ENCODE measurements at places on chromosomes 12 and 14.

DNA sequence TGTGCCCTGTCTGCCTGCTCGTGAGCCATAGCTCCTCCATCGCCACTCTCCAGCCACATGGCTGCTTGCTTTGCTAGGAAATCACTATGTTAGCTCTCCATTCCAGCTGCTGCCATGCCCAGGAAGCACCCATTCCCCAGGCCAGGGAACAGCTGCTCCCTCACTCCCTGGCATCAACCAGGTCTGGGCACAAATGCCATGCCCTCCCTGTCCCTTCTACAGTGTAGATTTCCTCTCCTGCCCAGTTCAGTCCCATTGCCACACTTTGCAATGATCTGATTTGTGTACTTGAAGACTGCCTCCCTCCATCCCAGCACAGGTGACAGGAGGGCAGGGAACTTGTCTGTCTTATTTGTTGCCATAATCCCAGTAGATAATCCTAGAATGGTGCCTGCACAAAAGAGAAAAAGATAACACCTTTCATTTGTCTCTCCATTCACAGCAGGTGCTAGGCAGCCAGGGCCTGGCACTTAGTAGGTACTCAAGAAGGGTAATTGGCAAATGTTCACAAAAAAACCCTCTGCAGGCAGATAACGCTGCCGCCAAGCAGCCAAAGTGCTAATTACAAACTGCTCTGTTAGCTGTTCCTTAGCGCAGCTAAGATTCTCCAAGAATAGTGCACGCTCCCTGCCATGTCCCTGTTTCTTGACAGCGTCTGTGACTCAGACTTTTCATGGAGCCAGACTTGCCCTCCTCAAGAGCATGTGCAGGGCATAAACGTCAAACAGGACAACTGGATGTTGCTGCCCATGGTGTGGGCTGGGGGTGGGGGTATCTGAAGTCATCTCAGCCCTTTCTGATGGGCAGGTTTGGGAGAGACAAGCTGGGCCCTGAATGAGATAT, 69.1 kb downstream of the ARL6IP4 start:
- DNase-seq = no peak

DNA sequence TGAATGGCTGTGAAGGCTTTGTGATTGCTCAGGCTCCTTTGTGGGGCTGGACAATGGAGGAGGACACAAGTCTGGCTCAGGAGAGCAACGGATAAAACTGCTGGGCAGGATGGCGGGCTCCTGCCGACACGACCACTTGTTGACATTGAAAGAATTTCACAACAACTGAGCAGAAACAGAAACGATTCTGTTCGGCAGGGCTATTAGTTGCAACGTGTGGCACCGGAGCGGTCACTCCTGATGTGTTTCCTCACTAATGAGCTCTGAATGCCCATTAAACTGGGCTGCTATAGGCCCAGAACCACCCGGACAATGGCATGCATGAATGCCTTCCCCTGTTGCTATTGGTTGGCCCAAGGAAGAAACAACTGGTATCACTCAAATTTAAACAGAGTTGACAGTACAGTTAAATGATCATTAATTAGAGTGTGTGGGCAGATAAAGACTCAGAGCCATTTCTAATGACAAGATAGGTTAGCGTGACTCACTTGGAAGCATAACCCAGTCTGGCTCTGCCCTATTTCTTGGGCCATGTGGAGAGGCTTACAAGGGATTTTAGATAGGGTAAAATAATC, 142.9 kb downstream of the ASCL1 start:
- no peak for DNase-seq

DNA sequence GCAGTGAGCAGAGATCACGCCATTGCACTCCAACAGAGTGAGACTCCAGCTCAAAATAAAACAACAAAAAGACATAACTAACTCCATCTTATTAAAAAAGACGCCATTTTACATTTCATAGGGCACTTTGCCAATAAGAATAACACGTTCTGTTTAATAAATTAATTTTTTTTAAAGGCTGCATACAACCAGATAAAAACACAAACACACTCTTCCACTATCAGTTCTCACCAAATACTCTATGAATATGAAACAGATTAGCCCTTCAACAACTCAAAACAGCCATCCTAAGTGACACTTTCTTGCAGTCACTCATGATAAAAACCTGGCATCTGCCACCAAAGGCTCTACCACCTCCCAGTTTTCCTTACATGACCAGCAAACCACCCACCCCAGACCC, 16.1 kb downstream of the AICDA start:
- no peak for DNase-seq

DNA sequence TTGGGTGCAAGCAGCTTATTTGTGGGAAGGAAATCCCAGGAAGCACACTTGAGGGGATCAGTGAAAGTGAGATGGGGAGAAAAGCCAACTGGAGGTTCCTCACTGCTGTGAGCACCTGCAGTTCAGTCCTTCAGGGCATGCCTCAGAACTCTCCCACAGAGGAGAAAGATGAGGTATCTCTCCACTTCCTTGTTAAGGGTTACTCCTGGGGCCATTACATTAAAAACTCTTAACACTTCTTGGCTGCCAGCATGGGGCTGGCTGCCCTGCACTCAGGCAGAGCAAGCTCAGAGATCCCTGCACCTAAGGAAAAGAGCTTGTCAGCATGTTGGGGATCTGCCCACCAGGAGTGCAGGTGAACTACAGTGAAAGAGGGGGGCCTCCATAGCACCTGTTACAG, 28.8 kb downstream of the FERMT2 start:
- DNase-seq = no peak

GRCh38 chr14:70069186-70069585, 119.6 kb downstream of the SLC8A3 start:
- no peak for DNase-seq

DNA sequence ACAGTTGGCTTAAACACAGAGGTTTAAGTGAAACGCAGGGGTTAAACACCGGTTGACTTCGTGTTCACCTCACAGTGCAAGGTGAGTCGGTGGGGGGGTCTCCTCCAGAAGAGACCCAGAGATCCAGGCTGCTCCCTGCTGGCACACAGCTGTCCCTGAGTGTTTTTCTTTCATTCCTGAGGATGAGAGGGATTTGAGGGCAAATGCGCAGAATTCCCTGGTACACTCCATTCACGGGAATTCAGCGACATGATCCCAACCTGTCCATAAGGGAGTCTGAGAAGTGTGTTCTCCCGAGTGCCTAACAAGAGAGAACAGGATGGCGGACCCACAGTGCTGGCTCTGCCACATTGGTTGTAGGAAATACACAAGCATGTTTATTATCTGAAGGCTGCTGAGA, 107.2 kb upstream of the ESRRB start:
- DNase-seq = no peak

GRCh38 chr12:87329076-87329863, 699.9 kb downstream of the C12orf50 start:
- no peak for DNase-seq

GRCh38 chr12:15629108-15629507, 160.1 kb downstream of the EPS8 start:
- peak; percentile 85 for DNase-seq

- peak; percentile 90 for DNase-seq
Observed at GRCh38 chr12:46627686-46628085, 198.1 kb downstream of the SLC38A4 start.

DNA sequence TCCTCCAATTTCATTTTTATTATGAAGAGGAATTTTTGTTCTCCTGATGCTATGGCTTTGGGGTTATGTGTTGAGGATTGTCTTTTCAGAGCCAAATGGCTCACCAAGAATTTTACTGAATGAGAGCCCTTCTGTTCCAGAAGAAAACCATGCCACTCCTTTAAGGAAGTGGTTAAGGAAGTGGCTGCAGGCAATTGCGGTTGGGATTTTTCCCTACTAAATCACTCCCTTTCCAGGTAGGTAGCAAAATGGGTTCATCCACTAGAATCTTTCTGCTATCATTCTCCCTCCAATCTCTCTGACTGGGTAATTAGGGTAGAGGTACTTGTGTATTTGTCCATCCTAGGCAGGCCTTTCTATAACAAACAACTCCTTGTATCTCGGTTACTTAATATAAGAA, 163.1 kb downstream of the TTC8 start:
- peak; percentile 32 for DNase-seq

- DNase-seq = peak; percentile 66
Observed at GRCh38 chr12:3135522-3136461, 58.6 kb downstream of the TSPAN9 start.

- DNase-seq = no peak
Observed at GRCh38 chr12:904010-904414, 45.5 kb downstream of the RAD52 start.

DNA sequence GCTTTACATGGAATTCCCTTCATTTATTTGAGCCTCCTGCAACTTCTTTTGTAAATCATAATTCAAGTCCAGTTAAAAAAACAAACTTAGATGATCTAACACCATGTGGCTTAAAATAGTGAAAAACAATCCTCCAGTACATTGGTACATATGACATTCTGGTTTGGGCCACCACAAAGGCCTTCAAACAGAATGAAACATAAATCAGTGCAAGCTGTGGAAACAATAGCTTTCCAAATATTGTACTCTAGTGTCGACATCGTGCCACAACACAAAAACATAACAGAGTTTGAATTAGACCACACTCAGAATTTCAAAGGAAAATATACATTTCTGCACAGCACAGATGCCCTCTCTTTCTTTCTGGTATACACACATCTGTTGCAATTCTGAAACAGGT, 751.3 kb downstream of the SLC6A15 start:
- DNase-seq = no peak

- no peak for DNase-seq
Observed at GRCh38 chr14:52339262-52339661, 25.1 kb downstream of the PTGER2 start.

GRCh38 chr12:13539051-13539450, 342.5 kb downstream of the EMP1 start:
- DNase-seq = no peak

GRCh38 chr14:23365036-23365731, at the start of gene EFS:
Gene EFS (minus strand): TSS chr14:23365172. CDS start chr14:23365025, 147 bp downstream.
- DNase-seq = no peak

- no peak for DNase-seq
Observed at GRCh38 chr12:52312086-52312485, 9.1 kb downstream of the KRT83 start.

GRCh38 chr14:106055289-106055688, 528.9 kb downstream of the TMEM121 start:
- no peak for DNase-seq

DNA sequence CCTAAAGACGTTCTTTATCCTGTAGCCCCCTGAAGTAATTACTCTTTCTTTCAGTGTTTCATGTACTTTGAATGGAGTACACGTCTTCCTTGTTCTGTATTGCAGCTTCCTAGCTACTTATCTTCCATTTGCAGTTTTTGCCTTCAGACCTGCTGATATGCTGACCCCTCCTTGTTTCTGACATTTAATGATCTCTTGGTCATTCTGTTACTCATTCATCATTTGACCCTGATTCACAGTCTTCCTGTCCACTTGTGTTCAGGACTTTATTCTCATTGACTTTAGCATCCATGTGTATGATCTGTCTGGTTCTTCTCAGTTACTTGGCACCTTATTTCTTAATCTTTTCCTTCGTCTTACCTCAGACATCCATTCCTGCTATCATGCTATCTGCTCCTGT, 22.2 kb downstream of the CPSF2 start:
- no peak for DNase-seq

DNA sequence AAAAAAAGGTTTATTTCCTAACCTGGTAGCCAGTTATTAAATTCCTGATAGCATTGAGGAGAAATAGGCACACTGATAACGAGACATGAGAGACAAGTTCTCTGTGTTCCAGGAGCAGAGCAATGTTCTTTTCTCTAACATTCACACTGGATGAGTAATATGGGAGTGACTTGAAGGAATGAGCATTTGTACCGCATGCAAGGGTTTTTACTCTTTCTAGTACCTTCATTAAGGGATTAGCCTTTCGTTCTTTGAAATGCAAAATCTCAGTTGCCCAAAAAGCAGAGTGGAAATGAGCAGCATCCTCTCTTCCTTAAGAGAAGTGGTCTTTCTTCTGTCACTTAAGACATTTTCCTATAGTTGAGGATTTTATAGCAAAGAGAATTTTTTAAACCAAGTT, 54.7 kb downstream of the FGD4 start:
- DNase-seq = peak; percentile 63

DNA sequence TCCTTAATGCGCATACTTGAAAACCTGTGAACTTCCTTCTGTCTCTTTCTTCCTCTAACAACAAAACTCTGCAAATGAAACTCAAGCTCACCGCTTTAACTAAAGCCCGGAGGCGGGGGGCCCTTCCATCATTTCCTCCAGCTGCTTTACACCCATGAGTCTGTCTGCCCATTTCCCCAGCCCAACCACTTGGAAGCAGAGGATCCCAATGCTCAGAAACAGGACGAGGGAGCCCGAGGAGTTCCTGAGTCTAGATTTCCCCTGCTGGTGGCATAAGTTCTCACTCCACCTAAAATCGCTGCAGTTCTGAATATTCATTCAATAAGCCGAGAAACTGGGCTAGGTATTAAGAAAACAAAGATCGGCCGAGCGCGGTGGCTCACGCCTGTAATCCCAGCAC, 30.8 kb downstream of the GPR19 start:
- no peak for DNase-seq

DNA sequence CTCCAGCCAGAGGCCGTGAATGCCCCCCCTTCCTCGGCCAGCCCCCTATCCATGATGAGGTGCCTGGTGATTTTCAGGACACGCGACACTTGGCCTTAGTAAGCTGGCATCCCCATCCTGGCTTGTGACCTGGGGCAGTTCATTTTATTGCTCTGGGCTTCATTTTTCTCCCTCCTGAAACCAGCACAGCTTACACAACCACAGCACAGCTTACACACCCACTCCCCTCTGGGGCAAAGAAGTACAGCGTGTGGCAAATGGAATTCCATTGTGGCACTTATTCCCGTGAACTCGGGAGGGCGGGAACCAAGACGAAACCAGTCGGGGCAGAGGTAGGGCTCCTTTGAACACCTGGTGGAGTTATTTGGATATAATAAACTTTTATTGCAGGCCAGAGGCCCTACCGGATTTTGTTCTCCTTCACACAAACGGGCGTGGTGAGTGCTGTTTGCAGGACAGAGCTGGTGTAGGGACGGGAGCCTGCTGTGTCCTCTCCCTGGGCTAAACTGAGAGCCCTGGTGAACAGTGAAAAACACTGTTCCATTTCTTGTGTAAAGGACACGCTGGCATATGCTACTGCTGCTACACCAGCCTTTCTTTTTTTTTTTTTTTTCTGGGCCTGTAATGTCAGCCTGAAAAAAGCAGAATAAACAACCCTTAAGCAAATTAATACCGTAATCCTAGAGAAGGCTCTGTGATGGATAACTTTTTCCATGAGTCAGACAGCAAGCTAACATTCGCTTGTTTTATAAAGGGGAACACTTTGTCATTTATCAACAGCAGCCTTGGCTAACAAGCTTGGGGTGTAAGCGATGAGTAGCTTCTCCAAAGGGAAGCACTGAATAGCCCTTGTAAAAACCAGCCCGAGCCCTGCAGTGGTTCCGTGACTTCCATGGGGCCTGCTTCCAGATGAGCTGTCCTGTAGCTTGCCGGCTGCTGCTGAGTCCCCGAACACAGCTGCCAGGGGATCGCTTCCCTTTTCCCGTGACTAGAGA, 29.3 kb downstream of the CD9 start:
- no peak for DNase-seq

GRCh38 chr14:99537399-99537798, 56.2 kb downstream of the CCNK start:
- DNase-seq = peak; percentile 62

DNA sequence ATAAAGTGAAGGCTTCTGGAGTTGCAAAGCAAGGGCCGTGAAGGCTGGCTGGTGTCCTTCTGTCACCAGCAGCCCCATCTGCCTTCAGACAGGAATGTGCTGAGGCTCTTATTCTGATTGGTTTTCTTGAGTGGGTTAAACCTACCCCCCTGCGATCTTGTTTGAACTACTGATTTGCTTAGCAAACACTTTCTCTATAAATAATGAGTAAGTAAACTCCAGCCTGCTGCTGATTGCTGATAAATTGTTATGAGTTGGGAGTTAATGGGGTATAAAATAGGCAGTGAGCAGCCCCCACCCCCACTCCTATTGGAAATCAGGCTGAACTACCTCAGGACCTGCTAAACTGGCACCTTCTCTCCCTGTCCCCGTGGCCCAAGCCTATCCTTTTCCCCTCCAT, 146.1 kb upstream of the NOS1 start:
- DNase-seq = no peak
